ENCODE measurements at places on chromosomes 3 and 15.
A peak's percentile ranks its signal among the peaks of the same experiment; 100 is the strongest.

- peak; percentile 10 for DNase-seq
These were observed 640 bp downstream of the MB21D2 start for GRCh38 chr3:192917028-192917403.

- DNase-seq = no peak
These were observed 65.9 kb upstream of the ST3GAL6 start for GRCh38 chr3:98697225-98697624.

DNA sequence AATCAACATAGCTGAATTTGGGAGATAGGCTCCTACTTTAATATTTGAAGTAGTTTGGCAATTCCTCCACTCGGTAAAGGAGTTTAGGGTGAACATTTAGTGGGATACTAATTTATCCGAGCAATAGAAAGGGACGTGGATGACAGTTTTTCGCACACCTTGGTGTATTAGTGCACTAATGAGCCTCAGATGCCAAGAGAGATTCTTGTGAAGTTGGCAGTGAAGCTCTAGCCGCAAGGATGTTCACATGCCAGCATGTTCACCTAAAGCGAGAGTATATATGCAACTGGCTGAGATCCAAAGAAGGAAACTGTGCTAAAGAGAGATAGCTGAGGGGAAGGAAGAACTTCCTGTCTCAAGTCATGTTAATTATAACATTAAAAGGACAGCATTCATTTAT, 58.5 kb downstream of the TGFBR2 start:
- no peak for DNase-seq

GRCh38 chr3:46440531-46441294, 24.0 kb downstream of the LTF start:
- DNase-seq = peak; percentile 3

- DNase-seq = no peak
These were observed 657 bp downstream of the PATL2 start for GRCh38 chr15:44710236-44711095.
